ENCODE measurements at places on chromosomes 7 and 10.

DNA sequence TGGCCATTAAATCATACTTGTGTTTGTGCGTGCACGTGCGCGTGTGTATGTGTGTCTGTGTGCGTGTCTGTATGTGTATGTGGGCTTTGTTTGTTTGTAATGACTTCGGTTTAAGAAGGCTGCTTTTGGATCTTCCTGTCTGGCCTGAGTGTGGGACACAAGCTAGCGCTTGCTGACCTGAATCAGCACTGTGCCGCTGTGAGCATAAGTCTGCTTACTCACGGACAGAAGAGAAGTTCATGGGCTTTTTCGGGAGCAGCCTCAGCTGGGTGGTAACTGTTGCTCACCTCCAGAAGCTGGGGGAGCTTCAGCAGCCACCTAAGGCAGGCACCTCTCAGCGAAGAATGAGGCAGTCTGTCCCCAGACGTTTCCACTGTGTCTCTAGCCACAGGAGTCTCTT is 56.1 kb upstream of the TRUB1 start:
- DNase-seq = no peak

DNA sequence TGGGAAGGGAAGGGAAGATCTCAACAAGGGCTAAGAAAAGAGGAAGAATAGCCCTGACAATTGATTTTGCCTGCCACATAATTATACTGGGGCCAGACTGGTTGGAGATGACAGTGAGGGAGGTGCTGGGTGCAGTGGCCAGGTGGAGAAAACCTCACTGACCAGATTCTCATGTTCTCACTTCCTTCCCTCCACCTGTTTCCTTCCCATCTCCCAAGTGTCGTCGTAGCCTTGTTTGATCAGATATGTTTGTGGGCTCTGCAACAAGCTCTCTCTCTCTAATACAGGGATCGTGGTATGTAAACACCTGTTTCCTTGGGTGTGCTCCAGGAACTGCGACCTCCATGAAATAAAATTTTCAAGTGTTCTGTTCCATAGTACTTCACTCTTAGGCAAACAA is 60.2 kb downstream of the VCL start:
- DNase-seq = no peak

GRCh38 chr10:88097536-88097935 is 234.1 kb downstream of the PTEN start:
- no peak for DNase-seq

GRCh38 chr7:45118889-45119331 is 7.4 kb upstream of the TBRG4 start:
- DNase-seq = peak; percentile 65

GRCh38 chr7:141416650-141417270 is 134.4 kb upstream of the AGK start:
- DNase-seq = no peak

DNA sequence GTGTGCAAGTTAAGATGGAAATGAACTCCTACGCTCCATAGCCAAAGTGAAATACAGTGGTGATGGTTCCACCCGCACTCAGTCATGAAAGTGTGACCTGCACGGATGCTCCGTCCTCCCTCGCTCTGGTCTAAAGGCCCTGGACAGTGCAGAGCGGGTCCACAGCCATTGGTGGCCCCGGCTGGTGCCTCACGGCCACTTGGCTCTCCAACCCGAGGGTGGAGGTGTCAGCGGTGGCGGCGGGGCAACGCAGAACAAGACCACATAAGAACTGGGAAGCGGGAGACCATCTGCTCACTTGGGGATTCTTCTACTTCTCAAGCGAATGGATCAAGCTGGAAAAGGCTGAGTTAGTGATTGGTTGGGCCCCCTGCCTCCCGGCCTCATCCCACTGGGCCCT is 60.7 kb downstream of the NKX6-2 start:
- DNase-seq = no peak

DNA sequence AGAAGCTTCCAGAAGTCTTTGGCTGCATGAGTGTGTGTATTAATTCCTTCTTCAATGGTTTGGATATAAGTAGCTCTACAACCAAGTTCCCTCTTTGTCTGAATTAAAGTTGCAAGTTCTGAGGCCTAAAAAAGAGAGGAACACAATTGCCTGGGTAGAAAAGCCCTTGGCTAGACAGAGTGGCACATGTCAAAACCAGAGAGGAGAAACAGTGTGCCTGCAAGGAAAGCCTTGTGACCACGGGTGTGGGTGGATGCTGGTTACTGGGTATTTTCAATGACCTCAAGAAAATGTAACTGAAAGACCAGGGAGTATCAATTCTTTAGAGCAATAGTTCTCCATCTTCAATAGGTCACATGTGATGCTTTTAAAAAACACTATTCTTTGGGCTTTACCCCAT is 148.3 kb downstream of the SVIL start:
- DNase-seq = no peak

DNA sequence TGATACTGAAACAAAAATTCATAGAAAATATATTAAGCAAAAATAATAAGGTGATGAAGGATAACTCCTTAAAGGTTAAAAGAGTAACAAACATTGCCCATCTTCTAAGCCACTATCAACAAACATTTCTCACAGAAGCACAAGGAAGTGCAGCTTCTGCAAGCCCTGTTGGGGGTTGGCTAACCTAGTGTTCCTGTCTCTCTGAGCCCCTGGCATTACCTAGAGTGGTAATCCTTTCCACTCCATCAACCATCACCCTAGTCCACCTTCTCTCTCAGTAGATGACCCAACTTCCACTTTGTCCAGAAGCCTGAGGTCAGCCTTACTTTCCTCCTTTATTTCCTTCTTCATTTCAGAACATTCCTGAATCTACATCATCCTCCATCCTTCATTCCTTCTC is 59.7 kb downstream of the HIPK2 start:
- no peak for DNase-seq

- DNase-seq = peak; percentile 96
Measured at GRCh38 chr10:86413046-86413728, 46.6 kb upstream of the GRID1 start.

- no peak for DNase-seq
Measured at GRCh38 chr10:29635711-29636144, 957 bp upstream of the SVIL start.

GRCh38 chr10:31261511-31262311 is 57.3 kb upstream of the ZEB1 start:
- no peak for DNase-seq

GRCh38 chr7:12373580-12374263 is 29.9 kb downstream of the VWDE start:
- DNase-seq = no peak

GRCh38 chr10:93773705-93774104 is 16.0 kb downstream of the LGI1 start:
- DNase-seq = no peak

DNA sequence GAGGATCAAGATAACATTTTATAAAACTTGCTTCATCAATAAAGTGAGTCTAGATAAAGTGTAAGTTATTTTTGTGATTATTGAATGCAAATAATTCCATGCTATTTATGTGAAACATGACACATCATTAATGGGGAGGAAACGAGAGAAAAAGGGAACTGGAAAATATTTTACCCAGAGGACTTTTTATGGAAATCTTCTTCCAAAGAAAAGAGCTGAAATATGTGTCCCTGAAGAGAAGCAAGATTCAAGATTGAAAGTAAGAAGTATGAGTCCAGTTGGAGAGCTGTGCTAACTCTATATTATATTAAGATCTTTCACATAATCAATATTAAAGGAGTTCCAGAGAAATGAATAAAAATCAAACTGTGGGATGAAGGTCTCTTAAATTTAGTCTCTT is 1361.8 kb downstream of the GATA3 start:
- no peak for DNase-seq

GRCh38 chr10:61301575-61301974 is 151.6 kb downstream of the TMEM26 start:
- no peak for DNase-seq

Data from NAMALWA (cell line).